Adipocyte (in vitro differentiated cells): ENCODE measurements at places on chromosomes 7 and 10.

DNA sequence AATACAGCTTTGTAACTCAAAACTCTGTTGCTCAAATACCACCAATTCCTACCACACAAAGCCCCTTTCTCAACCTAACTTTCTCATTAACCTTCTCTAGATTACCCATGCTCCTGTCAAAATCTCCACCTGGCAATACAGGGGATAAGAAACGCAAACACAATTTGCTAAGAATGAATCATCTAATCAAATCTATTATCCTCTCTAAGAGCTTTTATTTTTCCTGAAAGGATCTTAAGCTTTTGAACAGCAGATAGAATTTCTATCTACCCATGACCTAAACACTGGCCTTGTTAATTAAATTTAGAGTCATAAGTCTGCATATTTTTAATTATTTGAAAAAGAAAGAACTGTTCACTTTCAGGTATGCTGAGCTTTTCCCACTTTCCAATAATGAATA is 98.3 kb downstream of the HBP1 start:
- DNase-seq, result no peak

- DNase-seq, result no peak
Measured at GRCh38 chr7:26076691-26077090, 75.3 kb upstream of the NFE2L3 start.

DNA sequence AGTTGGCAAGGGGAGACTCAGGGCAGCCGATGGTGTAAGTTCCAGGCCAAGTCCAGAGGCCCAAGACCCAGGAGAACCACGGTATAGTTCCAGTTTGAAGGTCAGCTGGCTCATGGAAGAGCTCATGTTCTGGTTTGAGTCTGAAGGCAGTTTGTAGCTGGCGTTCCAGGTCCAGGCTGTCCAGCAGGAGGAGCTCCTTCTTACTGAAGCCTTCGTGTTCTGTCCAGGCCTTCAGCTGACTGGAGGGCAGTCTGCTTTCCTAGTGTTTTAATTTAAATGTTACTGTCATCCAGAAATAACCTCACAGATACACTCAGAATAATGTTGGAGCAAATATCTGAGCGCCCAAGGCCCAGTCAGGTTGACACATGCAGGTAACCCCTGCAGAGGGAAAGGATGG is 4.2 kb downstream of the SUN1 start:
- DNase-seq, result peak; percentile 25

- DNase-seq, result no peak
Measured at GRCh38 chr10:93067443-93068365, 6.0 kb upstream of the CYP26A1 start.

- DNase-seq, result no peak
Measured at GRCh38 chr7:1024331-1024841, 20.0 kb upstream of the GPR146 start.

GRCh38 chr10:119726676-119727261 is 919 bp downstream of the INPP5F start:
- no peak for DNase-seq

DNA sequence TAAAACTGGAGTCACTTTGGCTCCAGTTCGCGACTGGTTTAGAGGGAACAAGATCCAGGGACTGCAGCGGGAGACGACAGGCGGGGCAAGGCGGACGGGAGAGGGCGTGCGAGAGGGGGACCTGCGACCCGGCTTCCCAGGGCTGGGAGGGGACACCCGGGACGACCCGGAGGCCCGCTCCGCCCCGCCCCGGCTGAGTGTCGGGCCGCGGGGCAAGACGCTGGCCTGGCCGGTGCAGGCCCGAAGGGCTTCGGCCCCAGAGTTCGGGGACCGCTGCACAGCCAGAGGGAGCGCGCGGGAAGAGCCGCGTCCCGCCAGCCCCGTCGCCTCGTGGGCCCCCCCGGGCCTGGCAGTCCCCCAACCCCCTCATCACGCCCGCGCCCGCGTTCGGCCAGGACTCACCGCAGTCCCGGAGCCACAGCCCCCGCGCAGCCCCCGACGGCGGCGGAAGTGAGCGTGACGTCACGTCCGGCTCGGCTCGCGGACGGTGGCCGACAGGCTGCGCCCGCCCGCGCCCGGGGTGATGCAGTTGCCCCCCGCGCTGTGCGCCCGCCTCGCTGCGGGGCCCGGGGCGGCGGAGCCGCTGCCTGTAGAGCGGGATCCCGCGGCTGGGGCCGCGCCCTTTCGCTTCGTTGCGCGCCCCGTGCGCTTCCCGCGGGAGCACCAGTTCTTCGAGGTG is at the start of the genes TUBGCP2 and ZNF511:
TUBGCP2 (minus strand) TSS at position 452 of the 679 bp plus-strand sequence. CDS start 5,931 bp downstream, outside the sequence.
ZNF511 (plus strand) TSS at position 494 of the 679 bp plus-strand sequence; CDS start at position 524, 30 bp downstream.
- DNase-seq, result peak; percentile 93

GRCh38 chr10:78047314-78047891 is 13.7 kb downstream of the RPS24 start:
- DNase-seq, result peak; percentile 93

DNA sequence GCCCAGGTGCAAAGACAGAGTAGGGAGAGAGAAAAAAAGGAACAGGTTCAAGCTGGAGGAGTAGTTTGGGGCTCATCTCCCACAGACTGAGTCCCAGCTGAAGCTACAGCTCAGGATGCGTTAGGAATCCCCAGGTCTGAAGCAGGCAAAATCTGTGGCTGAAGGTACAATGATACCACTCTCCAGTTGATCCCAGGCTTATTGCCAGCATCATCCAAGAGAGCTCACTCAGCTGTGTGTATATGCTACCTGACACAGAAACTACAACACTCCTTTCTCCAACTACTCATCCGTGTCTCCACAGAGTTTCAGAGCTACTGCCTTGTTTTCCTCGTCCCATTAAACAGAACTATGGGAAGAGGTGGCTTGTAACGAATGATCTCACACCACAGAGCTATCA is 851.3 kb downstream of the GRID1 start:
- DNase-seq, result no peak

GRCh38 chr7:69411466-69411865 is 186.8 kb upstream of the AUTS2 start:
- DNase-seq, result no peak

- no peak for DNase-seq
Measured at GRCh38 chr10:48447356-48448215, 141.1 kb downstream of the MAPK8 start.

DNA sequence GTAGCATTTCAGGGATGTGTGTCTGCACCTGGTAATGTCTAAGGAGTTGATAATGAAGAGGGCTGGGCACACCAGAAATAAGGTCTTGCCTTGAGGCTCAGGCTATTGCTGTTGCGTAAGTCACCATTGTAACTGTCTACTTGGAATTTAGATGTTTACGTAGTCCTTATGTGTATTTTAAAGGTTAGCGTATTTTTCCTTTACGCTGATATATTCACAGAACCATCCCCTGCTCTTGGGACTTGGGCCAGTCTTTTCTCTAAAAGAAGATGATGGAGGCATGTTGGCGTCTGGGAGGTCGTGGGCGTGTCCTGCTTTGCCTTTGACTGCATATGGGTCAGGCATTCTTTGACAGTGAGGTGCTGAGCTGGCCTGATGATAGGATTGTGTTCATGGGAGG is 14.7 kb downstream of the WDR37 start:
- peak; percentile 13 for DNase-seq

DNA sequence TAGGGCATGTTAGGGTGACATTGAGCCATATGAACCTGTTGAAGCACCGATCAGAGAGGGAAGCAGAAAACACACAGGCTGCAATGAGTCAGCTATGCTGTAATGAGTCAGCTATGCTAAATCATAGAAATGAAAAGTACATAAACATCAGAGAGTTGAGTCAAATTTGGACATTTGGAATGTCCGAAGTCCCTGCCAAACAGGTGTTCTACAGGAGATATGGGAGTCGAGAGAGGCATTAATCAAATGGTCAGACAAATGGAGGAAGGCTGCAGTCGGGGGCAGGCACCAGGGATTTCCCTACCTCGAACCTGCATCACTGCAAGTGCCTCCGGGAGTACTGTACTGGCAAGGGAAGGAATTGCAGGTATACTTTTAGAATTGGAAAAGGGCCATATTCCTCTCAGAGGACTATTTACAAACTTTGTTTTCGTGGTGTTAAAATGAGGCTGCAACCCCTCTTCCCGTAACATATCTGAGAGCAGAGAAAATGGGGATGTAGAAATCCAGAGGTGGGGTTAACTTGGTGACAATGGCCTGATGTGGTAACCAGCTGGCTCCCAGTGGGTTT is 8.8 kb upstream of the ZC3HAV1 start:
- DNase-seq, result peak; percentile 48

GRCh38 chr10:80188713-80189112 is 16.6 kb downstream of the ANXA11 start:
- DNase-seq, result no peak

GRCh38 chr10:79927111-79927828 is 21.6 kb downstream of the SFTPD start:
- no peak for DNase-seq

DNA sequence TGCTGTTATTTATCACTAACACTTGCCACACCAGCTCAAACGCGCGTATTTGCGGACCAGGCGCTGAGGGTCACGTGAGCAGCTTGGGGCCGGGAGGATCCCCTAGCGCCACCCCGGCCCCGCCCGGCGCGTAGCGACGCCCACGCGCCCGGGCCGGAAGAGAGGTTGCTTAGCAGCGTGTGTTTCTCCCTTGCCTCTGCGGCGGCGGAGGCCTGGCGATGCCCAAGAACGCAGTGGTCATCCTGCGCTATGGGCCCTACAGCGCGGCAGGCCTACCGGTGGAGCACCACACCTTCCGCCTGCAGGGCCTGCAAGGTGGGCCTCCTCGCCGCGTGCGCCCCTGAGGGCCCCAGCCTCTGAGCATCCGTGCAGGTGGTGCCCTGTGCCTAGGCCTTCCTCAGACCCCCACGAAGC is at the start of gene C10orf53:
C10orf53 (plus strand) TSS at position 172 of the 414 bp plus-strand sequence; CDS start at position 219, 47 bp downstream.
- DNase-seq, result peak; percentile 47

- DNase-seq, result no peak
Measured at GRCh38 chr10:95395947-95396449, 105.2 kb upstream of the PDLIM1 start.

- DNase-seq, result peak; percentile 95
Measured at GRCh38 chr7:2241580-2242540, at the start of the genes MRM2 and NUDT1. Gene MRM2 (minus strand): TSS chr7:2242205. CDS start chr7:2242169, 36 bp downstream. Gene NUDT1 (plus strand): TSS chr7:2242226. CDS start chr7:2244575, 2,349 bp downstream.

- no peak for DNase-seq
Measured at GRCh38 chr7:38393874-38394273, 120.4 kb upstream of the TARP start.

DNA sequence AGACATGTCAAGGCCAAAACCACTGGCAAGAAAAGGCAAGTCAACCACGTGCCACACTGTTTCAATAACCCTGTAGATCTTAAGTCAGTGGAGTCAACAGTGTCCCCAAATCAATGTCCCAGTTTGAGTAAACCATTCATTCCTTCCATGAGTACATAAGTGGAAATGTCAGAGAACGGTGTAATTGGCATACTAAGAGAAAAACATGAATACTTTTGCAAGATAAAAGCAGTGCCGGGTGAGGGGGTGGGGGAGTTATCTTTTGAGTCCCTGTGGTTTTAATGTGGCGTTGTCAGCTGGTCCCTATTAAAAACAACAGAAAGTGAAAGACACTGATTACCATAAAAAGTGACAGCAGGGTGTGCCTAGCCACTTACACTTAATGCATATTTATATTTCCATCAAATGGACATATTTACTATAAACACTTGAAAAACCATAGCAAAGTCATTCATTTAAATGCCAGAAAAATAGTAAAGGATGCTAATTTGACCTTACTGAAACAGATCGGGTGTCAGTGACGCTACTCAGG is 37.8 kb downstream of the RSU1 start:
- DNase-seq, result no peak

GRCh38 chr10:112434988-112435619 is 11.6 kb downstream of the ZDHHC6 start:
- peak; percentile 60 for DNase-seq

DNA sequence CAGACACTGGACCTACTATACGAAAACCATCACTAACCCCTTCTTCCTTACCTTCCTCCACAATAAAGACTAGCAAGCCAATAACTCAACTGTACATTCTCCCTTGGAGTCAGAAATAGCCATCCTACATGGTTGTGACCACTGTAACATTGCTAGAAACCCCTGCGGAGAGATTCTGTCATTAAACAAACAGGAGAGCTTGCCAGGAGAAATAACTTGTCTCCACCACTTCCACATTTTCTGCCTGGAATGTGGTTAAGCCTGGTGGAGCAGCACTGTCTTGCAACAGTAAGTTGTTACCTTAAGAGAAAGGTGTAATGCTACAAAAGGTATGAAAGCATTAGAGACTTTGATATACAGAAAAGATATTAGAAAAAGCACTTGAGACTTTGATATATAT is 45.8 kb downstream of the THSD7A start:
- no peak for DNase-seq

- no peak for DNase-seq
Measured at GRCh38 chr10:23354630-23355279, 10.2 kb upstream of the C10orf67 start.

DNA sequence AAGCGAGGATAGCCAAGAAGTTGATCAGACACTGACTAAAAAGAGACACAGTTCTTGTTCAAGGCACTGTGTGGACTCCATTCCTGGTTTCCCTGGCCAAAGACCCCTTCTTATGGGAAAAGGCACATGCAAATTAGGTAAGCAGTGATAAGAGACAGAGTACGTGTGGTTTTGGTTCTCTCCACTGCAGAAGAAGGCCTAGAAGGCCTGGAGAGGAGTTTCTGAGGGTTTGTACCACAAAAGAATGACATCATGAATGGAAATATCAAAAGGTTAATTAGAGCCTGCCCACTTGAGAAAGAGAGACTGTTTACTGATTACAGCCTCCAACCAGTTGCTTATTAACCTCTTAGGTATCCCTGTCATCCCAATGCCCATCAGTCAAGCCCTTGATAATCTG is 137.5 kb downstream of the ZNF365 start:
- no peak for DNase-seq

DNA sequence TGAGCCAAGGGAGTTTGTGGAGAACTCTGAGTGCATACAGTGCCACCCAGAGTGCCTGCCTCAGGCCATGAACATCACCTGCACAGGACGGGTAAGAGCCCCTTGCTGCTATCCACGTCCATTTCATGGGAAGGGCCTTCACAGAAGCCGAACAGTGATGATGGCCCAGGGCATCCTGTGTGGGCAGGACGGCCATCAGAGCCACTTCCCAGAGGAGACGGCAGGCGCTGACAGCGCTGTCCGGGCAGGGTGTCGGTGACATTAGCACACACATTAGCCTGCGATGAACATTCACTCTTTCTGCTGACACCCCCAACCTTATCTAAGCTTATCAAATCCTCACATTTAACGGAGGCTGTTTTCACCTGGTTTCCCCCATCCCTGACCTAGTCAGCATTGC is 144.9 kb downstream of the EGFR start:
- DNase-seq, result no peak

DNA sequence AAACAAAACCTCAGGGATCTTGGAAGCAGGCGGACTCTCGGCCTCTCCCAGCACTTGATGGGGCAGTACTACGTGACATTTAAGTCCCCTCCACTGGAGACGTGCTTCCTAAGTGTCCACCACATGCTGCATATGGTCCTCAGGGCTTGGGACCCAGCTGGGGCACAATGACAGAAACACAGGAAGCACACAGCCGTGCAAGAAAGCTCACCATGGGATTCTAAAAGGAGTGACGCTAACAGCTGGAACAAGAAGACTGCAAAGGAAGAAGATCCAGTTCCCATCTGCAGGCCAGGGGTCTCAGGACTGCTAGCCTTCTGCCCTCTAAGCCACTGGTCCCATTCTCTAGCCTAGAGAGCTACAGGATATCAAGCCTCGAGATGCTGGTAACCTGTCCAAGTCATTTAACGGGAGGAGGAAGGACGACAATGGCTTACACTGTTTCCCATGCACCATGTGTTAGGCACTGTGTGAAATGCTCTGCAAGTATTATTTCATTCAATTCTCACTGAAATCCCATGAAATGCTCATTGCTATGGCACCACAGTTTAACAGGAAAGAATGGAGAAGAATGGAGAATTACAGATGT is 61.1 kb downstream of the KCNMA1 start:
- DNase-seq, result no peak

GRCh38 chr10:51082857-51083256 is 8.6 kb downstream of the PRKG1 start:
- no peak for DNase-seq

GRCh38 chr7:112405286-112405685 is 45.0 kb upstream of the IFRD1 start:
- DNase-seq, result no peak
